IMR-90 (cell line): ENCODE measurements at places on chromosomes 2 and 18. TPM values are rescaled to one million over a fixed set of nuclear protein-coding genes. Genes with fewer than 3 reads are reported as not detected.

- H3K27ac ChIP-seq = no peak overlapping the region
- no peaks in the 10 kb centered on the region for H3K4me1 ChIP-seq
- peaks cover 32% of the 10 kb centered on the region for H3K27me3 ChIP-seq
- H3K36me3 ChIP-seq = no peaks in the 10 kb centered on the region
Observed at GRCh38 chr18:8493141-8493540, 116.1 kb upstream of the RAB12 start.

DNA sequence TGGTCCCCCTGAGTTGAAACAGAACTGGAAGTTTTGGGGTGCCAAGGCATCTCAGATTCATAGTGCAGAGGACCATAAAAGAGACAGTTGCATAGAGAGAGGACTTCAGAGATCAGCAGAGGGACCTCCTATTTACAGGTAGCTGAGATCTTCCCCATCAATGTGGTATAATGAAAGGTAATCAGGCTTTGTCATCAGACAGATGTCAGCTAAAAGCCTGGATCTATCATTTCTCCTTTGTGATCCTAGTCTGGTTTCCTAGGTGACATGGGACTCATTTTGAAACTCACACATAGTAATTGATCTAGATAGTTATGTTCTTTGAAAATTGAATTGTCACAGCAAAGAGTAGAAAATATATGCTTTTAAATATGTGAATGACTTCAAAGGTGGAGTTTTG is 443.5 kb upstream of the MAP2 start:
- no peak overlapping the region for H3K27ac ChIP-seq
- DNase-seq = no peak
- no peaks in the 10 kb centered on the region for H3K36me3 ChIP-seq
- no peaks in the 10 kb centered on the region for H3K4me1 ChIP-seq
- H3K4me3 ChIP-seq = no peak overlapping the region
- H3K27me3 ChIP-seq = no peaks in the 10 kb centered on the region

- no peak overlapping the region for H3K27ac ChIP-seq
- H3K4me1 ChIP-seq = no peaks in the 10 kb centered on the region
- no peaks in the 10 kb centered on the region for H3K27me3 ChIP-seq
Observed at GRCh38 chr2:134325696-134326095, 71.8 kb downstream of the MGAT5 start.

GRCh38 chr18:31500051-31500688 is 2.2 kb downstream of the DSG2 start:
- H3K4me1 ChIP-seq = no peaks in the 10 kb centered on the region
- H3K4me3 ChIP-seq = no peak overlapping the region
- no peaks in the 10 kb centered on the region for H3K36me3 ChIP-seq
- no peak overlapping the region for H3K27ac ChIP-seq
- no peak for DNase-seq

- no peak overlapping the region for H3K4me3 ChIP-seq
- no peaks in the 10 kb centered on the region for H3K27me3 ChIP-seq
- peaks cover 9% of the 10 kb centered on the region for H3K4me1 ChIP-seq
Observed at GRCh38 chr2:27849558-27850205, 40.5 kb downstream of the RBKS start.

GRCh38 chr18:50427896-50428295 is 53.0 kb downstream of the SKA1 start:
- H3K36me3 ChIP-seq = no peaks in the 10 kb centered on the region
- peaks cover 3% of the 10 kb centered on the region; the same call in 1 of the 2 replicates for H3K27me3 ChIP-seq
- no peak for DNase-seq
- no peak overlapping the region for H3K27ac ChIP-seq
- no peak overlapping the region for H3K4me3 ChIP-seq

The ERMN gene
- total RNA-seq = not detected in 2 replicates

The MSH2 gene
- 22.6 and 33.3 TPM in 2 replicates for total RNA-seq
